ENCODE measurements at places on chromosomes 13 and 19.

GRCh38 chr13:113258321-113259054, 38.6 kb upstream of the LAMP1 start:
- no peak for DNase-seq

- no peak for DNase-seq
Observed at GRCh38 chr19:53462861-53463260, 4.7 kb upstream of the ZNF813 start.

- DNase-seq = no peak
Observed at GRCh38 chr19:41707502-41707812, 969 bp upstream of the CEACAM5 start.

- DNase-seq = no peak
Observed at GRCh38 chr19:17648097-17648660, 40.0 kb downstream of the UNC13A start.

GRCh38 chr13:59483501-59484145, 680.1 kb downstream of the DIAPH3 start:
- no peak for DNase-seq

- peak; percentile 81 for DNase-seq
Observed at GRCh38 chr13:43223216-43223615, 199.8 kb downstream of the DNAJC15 start.

GRCh38 chr13:27404680-27405079, 19.7 kb upstream of the GTF3A start:
- no peak for DNase-seq

DNA sequence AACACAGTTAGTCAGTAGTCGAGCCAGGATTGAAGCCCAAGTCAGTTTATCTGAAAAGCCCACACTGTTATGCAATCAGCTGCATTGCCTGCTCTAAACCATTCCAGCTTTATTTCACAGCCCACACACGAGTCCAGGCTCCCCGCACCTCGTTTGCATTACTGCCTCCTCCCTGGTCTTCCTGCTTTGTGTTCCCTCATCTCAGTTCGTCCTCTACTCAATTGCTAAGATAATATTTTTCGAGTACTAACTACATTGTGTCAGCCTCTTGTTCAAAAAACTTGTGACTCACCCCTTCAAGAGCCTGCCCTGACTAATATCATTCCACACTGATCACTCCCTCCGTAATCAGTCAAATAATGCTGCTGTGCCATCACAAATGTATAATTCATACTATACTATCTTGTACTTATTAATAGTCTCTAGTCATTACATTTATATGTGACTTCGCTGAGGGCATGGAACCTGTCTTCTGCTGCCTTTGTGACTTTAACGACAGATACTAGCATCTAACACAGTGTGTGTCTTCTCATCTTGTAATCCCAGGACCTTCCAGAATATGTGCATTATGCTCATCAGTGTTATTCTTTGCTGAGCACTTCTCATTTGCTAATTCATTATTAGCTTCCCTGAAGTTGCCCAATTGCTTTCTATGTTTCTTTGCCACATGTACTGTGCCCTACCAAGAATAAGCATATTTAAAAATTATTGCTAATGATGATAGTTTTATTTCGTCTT, 26.2 kb upstream of the WDFY2 start:
- DNase-seq = peak; percentile 70

DNA sequence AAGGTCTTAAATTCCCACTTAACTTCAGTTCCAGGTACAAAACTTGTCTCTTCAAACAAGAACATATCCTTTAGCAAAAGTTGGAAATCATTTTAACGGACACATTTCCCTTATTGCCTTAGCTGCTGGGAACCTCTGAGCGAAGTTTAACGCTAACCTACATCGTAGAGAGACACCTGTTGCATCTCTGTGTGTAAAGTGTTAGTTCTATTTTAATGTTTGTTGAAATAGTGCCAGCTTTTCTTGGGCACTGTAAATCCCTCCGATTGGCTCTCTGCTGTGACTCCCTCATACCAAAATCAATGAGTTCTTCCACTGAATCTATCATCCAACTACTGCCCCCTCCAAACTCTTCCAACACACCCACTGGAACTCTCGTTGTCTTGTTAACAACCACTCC, 2.3 kb upstream of the HIF3A start:
- no peak for DNase-seq

DNA sequence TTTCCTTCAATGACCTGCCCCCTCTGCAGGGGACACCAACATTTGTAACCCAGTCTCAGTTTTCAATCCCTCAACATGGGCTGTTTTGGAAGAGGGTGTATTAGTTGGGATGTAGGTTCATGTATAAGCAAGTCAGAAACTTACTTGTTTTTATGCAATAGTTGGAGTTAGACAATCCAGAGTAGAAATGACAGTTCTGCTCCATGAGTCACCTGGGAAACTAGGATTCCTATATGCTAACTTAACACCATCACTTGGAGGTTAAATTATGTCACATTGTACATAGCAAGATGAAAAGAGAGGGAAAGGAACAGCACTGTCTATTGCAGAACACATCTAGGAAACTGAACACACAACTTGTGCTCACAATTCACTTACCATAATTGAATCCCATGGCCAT, 436.4 kb downstream of the RFC3 start:
- DNase-seq = no peak

DNA sequence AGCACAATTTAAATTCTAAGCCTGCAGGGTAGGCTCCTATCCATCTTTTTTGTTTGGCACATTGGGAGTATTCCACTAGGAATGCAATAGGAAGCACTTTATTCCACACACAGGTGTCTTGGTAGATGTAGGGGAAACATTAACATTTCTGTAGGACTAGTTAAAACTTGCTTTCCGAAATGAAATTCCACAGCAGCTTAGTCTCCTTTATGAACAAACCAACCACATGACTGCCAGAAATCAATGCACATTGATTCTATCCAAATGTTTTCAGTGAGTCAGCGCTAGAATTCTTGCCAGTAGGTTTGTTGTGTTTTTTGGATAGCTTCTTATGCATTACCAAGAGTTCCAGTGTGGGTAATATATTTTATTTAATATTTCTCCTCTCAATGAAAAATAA, 207.9 kb upstream of the CSNK1A1L start:
- DNase-seq = no peak

- peak; percentile 95 for DNase-seq
Observed at GRCh38 chr19:10617409-10618121, 7.8 kb upstream of the SLC44A2 start.

DNA sequence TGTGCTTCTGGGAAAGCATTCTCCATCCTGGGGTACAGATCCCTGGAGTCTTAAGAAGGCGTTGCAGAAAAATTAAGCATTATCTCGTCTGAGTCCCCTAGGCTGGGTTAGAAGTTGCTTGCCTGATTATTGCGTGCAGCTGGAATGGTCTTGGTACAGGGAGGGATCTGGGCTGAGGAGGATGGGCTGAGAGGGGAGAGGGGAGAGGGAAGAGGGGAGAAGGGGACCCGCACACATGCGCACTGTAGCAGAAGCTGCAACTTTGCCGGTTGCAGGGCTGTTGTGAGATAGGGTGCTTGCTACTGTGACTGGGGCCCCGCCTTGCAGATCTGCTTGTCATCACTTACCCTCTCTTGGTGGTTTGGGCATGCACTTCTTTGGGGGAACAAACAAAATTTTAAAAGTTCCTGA, 316.8 kb downstream of the DLEU7 start:
- DNase-seq = no peak

- DNase-seq = no peak
Observed at GRCh38 chr19:29700498-29700897, 14.6 kb downstream of the C19orf12 start.

DNA sequence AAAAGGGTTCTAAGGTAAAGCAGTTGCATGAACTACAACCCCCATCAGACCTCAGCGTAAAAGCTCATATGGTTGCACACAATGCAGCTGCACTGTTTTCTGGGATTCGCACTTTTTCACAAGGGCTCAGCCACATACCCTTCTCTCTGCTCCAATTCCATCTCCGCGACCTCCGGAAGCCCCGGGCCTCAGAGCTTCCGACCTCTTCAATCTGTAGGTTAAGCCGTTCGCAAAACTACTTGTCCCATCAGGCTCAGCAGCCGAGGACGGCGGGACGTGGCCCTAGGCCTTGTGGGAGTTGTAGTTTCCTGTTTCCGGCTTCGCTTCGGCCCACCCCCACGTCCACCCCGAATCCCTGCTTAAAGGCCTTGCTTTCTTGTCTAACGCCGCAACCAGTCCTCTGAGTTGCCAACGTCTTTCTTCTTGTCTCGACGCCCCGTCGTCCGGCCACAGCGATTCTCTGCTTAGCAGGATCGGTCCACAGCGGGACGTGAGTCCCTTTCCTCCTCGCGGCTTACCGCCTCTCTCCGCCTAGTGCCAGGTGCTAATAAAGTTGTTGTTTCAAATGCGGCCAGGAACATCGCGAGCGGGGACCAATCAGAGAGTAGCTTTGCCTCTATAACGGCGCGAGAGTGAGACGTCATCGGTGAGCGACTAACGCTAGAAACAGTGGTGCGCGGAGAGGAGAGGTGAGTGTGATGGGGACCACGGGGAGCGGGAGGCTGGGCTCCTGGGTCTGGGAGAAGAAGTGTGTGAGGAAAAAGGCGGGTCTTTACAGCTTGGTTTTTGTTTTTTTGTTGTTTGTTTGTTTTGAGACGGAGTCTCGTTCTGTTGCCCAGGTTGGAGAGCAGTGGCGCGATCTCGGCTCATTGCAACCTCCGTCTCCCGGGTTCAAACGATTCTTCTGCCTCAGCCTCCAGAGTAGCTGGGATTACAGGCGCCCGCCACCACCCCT, at the start of the genes PRPF31 and TFPT:
TSS of gene PRPF31 (plus strand) at position 646 of the 955 bp plus-strand sequence. CDS start 2,525 bp downstream, outside the sequence.
TSS of gene TFPT (minus strand) at position 549 of the 955 bp plus-strand sequence. CDS start at position 161, 388 bp downstream.
- peak; percentile 99 for DNase-seq

DNA sequence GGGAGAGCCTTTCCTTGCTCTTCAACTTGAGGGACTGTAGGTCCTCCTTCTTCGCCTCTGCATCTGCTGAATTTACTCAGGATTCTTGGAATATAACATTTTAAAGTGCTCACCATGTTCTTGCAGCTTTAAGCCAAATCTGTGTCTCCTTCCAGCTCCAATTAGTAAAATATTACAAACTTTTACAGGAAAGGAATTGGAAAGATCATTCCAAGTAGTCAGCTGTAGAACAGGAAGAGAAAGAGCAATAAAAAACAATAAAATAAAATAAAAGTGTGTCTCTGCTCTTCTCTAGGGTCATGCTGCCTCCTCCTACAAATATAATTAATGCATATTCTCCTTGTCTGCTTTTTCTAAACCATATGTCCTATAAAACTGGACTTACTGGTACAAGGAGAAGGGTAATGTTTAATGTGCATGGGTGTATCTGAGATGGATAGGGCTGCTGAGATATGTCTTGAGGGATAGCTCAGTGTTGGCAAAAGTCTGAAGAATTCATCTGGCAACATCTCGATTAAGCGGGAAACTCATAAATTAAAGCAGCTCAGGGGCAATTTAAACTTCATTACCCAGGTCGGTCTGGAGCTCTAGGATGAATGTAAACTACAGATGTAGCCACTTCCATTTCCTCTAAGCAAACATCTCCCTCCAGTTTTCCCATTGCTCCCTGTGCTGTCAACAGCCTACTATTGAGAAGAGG, 25.0 kb downstream of the ENOX1 start:
- no peak for DNase-seq

DNA sequence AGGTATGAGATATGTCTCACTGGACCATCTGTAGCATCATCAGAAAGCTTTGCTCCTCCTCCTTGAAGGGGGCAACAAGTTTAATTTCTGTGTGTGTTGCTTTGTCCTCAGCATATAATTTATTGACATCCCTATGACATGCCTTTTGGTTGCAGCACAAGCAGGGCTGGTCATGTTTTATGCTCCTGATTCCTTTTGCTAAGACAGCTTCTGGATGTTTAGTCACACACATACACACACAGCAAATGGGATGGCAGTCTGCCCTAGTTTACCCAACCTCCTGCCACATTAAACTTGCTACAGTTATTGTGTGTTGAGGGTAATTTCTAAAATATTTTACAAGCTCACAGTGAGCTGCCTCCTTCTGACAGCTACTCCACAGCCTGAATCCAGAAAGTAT, 217.9 kb upstream of the RXFP2 start:
- no peak for DNase-seq

DNA sequence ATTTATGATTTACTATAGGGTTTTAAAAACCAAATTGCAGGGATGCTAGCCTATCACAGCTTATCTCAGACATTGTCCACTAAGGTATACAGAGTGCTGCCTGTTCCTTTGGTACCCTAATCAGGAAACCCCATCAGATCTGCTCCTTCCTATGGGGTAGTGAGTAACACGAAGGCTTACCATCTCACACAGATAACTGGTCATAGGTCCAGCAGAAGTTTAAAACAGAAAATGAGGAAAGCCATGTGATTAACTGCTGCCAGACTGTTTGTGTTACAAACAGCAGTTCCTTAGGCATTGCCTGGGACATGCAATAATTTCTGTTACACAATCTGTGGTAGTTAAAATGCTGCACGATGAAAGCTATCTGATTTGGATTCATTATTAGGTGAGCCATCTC, 53.5 kb upstream of the ALOX5AP start:
- DNase-seq = no peak

- DNase-seq = peak; percentile 41
Observed at GRCh38 chr19:47512183-47512947, 2.5 kb downstream of the NAPA start.

- no peak for DNase-seq
Observed at GRCh38 chr19:11375143-11375948, 880 bp downstream of the SWSAP1 start.

DNA sequence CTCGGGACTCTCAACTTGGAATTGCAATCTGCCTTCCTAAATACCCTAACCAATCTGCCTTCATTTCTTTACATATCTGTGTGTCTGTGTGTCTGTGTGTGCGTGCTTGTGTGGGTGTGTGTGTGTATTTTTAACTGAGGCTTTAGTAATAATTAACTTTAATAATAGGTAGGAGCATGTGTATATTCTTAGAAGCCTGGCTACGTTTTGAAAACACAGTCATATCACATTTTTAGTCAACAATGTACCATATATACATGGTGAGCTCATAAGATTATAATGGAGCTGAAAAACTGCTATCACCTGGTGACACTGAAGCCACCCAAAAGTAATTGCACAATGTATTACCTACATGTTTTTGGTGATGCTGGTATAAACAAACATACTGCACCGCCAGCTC, 65.4 kb upstream of the ATXN8OS start:
- DNase-seq = no peak

DNA sequence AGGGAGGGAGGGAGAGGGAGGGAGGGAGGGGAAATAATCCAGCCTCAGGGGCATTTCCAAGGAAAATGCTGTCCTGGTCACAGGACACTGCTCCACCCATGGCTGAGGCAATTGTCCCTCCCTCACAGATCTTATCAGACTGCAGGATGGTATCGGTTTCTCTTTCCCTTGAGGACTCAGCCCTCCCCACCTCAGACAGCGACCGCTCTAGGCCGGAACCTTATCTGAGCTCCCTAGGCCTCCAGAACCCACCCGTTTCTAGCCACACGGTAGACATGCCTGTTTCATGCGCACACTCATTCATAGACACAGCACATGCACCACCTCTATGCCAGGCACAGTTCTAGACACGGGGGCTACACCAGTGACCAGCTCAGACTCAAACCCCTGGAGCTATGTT, 10.0 kb upstream of the IZUMO2 start:
- DNase-seq = no peak

GRCh38 chr13:85436029-85436428, 363.2 kb downstream of the SLITRK6 start:
- DNase-seq = no peak

- DNase-seq = peak; percentile 77
Observed at GRCh38 chr19:46016426-46017094, 6.3 kb downstream of the PGLYRP1 start.

GRCh38 chr13:60226507-60226906, 62.8 kb upstream of the DIAPH3 start:
- DNase-seq = no peak
